ENCODE measurements at places on chromosomes 6 and 20.

DNA sequence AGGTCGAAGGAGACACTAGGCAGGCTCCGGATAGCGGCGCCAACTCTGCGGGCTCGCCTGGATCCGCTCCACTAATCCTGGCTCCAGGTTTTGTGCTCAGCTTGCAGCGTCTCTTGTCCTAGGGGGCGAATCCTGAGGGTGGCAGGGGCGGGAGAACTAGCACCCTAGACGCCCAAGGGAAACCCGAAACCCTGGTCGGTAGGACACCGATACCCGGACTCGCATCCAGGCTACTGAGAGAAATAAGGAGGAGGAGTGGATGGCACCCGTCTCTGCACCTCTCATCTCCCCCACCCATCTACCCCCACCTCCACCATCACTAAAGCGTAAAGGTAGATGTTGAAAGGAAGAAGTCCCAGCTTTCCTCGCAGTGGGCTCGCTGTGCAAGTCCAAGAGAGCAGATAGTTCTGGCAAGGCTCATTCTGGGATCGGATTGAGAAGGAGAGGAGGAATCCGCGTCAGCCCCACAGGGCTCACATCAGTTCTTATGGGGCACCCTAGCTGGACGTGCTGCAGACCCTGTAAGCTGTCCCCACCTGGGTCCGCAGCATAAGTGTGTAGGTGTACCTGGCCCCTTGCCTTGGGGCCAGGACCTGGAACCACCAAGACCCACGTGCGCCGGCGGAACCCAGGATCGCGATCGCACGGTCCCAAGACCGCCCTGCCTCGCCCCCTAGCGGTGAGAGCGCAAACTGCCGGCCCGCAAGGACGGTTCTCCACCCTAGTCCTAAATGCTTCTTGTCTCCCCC, 6.9 kb downstream of the SLC32A1 start:
- peak; percentile 85 for DNase-seq

GRCh38 chr20:45911486-45912343, at the start of gene PLTP:
Gene PLTP (minus strand): TSS chr20:45912155. CDS start chr20:45911452, 703 bp downstream.
- peak; percentile 48 for DNase-seq

- DNase-seq, result no peak
Measured at GRCh38 chr6:88855541-88856147, 107.8 kb downstream of the RNGTT start.

- DNase-seq, result no peak
Measured at GRCh38 chr6:22783931-22784330, 214.6 kb downstream of the HDGFL1 start.

DNA sequence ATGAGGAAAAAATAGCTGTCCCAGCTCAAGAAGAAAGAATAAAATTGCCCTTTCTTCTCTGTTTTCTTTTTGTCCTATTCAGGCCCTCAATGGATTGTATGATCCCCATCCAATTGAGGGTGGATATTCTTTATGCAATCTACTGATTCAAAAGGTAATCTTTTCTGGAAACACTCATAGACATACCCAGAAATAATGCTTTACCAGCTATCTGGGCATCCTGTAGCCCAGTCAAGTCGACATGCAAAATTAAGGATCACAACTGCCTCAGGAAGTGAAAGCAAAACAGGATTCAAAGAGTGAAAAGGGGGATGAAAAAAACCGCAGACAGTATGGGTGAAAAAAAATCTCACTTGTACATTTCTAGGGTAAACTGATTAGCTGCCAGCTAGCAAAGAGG, 410.1 kb downstream of the TBC1D32 start:
- no peak for DNase-seq

GRCh38 chr6:51830666-51831065, 256.7 kb downstream of the PKHD1 start:
- no peak for DNase-seq

- no peak for DNase-seq
Measured at GRCh38 chr6:99333068-99333467, 16.4 kb downstream of the FAXC start.

GRCh38 chr6:137894779-137895385, 27.8 kb downstream of the TNFAIP3 start:
- DNase-seq, result no peak

GRCh38 chr6:75202676-75203131, 3.1 kb downstream of the COL12A1 start:
- no peak for DNase-seq

GRCh38 chr20:63885264-63886053, 9.5 kb upstream of the DNAJC5 start:
- DNase-seq, result no peak

- DNase-seq, result no peak
Measured at GRCh38 chr6:165469483-165469882, 160.1 kb upstream of the C6orf118 start.

DNA sequence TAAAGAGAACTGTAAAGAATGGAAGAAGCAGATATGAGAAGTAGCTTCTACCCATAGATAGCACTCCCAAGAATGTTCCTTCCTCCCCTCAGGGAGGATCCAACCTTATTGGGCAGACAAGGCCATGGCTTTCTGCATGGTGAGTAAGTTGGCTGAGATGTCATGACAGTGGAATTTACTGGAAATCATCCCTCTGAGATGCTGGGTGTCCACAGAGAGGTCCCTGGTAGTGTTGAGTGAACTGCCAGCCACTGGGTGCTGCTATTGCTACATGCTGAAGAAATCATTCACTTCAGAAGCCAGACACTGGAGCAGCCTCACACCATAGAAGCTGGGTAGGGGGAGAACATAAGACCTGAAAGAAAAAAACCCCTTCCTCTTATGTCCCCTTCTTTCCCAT, 46.4 kb upstream of the FERMT1 start:
- no peak for DNase-seq

DNA sequence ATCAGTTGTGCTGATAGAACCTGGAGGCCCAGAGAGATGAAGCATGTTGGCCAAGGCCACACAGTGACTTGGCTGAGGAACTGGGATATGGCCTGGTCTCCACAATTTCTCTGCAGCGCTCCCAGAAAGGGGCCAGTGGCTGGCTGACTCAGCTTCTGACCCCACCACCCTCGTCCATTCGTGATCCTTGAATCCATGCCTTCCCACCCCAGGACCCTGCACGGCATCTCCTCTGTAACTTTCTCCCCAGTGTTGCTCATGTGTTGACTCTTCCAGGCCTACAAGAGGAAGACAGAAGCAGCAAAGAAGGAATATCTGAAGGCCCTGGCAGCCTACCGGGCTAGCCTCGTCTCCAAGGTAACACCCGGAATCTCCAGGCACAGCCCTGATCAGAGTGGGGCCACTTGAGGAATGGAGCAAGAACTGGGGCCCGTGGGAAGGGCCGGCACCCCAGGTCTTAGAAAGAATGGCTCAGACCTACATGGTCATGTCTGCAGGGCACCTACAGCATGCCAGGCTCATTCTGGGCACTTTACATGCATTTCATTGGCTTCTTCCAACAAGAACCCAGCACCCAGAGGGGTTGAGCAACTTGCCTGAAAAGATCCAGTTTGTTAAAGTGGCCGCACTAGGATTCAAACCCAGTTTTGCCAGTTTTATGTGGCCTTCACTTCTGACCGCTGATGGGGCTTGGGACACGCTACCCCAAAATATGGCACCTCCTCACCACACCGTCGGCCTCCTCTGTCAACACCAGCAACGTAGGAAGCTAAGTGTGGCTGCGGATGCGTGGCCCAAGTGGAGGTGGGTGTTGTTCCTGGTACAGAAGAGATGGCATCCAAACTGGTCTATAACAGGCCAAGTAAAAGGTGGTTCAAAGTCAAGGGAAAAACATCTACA, 122.2 kb downstream of the JPH2 start:
- no peak for DNase-seq

- DNase-seq, result no peak
Measured at GRCh38 chr6:170429450-170429849, 122.9 kb downstream of the FAM120B start.

DNA sequence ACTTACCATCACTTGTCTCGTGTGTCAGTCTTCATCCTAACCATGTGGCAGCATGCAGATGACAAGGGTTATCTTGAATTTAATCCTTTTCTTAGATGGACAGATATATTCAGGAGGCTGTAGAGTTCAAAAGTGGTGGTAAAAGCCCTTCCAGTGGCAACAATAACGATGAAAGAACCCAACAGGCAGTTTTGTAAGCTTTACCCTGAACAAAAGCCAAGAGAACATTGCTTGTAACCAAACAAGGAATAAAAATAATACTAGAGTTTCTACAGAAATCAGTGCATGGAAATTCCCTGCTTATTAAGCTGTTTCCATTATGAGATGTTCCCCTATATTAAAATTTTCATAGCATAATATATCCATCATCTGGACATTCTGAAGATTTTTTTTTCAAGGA, 69.7 kb downstream of the PDE7B start:
- DNase-seq, result no peak

DNA sequence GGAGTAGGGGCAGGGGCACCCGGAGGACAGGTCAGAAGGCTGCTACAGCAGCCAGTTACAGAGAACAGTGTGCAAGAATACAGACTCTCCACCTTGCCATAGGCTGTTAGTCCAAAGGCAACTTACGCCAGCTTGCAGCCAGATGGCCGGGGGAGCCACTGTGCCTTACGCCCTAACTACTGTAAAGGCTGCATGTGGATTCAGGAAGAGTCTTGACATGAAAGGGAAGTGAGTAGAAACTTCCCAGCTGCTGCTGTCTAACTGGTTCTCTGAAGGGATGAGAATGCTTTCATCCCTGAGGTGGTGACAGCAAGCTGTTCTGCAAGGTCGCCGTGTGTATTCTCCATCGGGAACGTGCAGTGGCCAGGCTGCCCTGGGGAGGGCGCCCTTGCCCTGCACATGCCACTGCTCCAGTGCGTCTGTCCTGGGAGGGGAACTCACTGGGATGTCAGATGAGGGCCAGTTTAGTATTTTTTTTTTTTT, 46.1 kb downstream of the LYRM4 start:
- no peak for DNase-seq

- DNase-seq, result peak; percentile 66
Measured at GRCh38 chr6:110125361-110125760, 54.1 kb downstream of the WASF1 start.

- DNase-seq, result no peak
Measured at GRCh38 chr6:102494808-102495207, 1101.3 kb downstream of the GRIK2 start.

GRCh38 chr20:57498425-57499400, 26.2 kb downstream of the CTCFL start:
- peak; percentile 54 for DNase-seq

- no peak for DNase-seq
Measured at GRCh38 chr6:57297505-57297904, 19.9 kb upstream of the PRIM2 start.

DNA sequence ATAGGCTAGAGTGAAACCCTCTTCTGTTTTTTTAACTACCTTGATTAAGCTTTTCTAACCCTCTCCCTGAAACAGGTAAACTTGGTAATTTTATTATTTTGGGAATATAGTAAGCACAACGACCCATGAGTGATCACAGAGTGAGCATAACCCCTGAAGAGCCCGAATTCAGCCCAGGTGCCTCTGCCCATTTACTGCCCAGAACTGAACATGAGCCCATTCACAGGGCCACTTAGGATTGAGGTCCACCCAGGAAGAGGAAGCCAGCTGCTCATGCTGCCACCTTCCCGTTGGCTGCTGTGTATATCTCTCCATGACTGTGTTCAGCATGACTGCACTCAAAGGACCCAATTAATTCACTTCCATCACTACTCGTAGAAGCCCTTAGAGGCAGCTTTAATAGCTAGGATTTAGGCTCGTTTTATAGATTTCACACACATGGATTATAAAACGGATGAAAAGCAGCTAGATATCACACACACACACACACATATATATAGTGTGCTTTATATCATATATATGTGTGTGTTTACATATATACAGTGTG, 8.3 kb upstream of the PDE10A start:
- DNase-seq, result no peak

DNA sequence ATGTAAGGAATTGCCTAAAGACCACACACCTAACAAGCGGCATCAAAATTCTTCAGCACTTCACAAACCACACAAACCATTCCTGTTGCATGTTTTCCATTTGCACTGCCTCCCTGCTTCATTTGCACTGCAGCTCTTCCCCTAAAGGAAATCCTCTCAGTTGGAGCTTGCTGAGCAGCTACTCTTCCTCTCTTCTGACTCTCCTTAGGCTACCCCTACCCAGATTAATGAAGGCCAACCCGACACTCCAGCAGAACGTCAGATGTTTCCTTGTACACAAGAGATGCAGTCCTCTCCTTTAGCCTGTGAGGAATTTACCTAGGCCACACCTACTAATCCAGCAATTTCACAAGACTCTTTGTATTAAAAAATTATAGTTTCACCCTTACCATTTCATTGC, 8.1 kb downstream of the BEND6 start:
- DNase-seq, result no peak

DNA sequence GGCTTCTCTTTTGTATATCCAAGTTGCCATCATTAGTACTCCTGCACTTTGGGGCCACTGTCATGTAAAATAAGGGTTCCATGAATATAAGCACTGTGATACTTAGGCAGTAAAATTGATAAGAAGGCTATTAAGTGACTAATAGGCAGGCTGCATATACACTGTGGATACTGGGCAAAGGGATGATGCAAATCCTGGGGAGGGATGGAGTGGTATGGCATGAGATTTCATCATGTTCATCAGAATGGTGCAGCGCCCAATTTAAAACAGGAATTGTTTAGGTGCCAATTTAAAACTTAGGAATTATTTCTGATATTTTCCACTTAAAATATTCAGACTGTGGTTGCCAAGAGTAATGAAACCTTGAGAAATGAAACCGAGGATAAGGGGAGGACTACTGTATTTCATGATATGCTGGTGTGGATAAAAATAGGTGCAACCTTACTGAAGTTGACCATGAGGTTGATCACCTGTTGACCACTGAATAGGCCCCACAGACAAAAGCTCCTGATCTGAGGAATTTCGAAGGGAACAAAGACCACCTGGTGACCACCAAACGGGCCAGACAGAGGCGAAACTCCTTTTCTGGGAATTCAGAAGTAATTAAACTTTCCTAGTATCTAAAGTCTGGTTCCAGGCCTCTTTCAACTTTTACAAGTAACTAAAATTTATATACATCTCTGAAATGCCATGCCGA, 4.9 kb upstream of the TRIM39 start:
- no peak for DNase-seq

- peak; percentile 20 for DNase-seq
Measured at GRCh38 chr6:2764610-2765165, 505 bp upstream of the WRNIP1 start.

DNA sequence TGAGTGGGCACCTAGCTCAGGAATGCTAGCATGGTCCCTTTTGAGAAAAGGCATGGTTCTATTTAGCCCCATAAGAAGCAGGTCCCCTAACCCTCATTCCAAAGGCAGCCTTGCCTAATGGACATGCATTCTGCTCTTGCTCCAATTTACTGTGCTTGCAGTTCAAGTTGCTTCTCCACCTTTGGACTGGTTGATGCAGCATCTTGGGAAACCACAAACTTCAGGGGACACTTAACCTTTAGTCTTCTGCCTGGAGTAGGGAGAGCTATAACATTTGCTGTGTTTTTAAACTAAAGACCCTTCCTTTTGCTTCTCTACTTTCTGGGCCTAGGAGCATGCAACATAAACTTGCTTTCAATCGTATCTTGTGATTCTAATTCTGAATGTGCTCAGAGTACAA, 5.1 kb upstream of the PHF3 start:
- DNase-seq, result no peak

DNA sequence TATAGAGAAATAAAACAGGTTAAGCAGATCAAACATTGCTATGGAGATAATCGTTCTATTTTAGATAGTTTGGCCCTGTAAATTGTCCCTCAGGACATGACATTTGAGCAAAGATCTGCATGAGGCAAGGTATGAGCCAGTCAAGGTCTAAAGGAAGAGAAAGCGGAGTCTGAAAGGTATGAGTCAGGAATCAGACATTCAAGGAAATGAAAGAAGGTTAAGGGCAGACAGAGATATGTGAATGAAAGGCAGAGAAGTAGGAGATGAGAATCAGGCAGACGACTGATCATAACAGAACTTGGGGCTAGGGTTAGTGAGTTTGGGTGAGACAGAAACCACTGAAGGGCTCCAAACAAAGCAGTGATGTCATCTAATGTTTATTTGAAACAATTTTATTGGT, 775.8 kb downstream of the MAFB start:
- no peak for DNase-seq

Measured in NCI-H345 (cell line).